ENCODE measurements at places on chromosomes 2 and 18.

DNA sequence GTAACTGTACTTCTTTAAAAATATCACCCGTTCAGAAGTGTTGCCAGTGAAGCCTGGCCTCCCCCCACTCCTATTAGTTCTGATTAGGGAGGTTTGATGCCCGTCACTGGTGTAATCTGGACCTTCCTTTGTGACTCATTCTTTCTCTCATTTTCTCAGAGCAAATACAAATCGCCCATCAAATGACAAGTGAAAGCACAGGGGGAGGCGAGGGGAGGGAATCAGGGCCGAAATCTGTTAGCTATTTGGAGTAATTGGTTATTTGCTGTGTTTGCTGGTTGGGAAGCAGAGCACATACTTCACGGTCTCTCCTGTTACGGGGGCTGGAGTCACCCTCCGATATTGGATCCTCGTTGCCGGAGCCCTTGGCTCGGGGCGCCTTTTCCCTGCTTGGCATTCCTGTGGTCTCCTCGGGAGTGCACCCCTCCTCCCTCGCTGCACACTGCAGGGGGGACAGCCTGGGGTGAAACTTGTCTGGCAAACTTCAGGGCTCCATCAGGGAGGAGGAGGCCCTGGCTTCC is 178.1 kb downstream of the DYSF start:
- no peak for DNase-seq

GRCh38 chr18:65146482-65147021 is 604.3 kb upstream of the CDH7 start:
- no peak for DNase-seq

DNA sequence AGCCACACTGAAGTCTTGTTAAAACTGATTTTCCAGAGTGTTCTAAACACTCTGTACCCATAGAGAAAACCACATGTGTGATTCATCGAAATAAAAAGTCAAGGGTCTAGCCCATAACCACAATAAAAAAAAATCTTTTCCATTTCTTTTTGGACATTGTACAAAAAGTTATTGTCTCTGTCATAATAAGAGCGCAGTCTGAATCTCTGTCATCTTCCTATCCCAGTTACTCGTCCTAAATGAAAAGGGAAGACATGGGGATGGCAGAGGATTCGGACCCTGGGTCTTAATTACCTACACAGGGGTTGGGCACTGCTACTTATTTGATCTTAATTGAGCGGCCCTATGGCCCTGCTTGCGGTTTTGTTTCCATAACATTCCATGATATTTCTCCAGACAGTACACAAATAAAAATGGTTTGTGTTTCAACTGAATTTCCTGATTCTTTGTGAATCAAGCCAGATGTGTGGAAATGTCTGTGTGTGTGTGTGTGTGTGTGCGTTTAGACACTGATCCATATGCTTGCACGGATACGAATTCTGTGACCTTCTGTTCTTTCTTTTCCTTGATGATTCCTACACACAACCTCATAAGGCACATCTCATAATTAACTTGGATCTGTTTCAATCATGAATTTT is 133.4 kb upstream of the SPATS2L start:
- DNase-seq, result no peak

- peak; percentile 15 for DNase-seq
Observed at GRCh38 chr2:218010140-218010983, 7.6 kb upstream of the TNS1 start.

- no peak for DNase-seq
Observed at GRCh38 chr2:8110716-8111115, 571.1 kb upstream of the ID2 start.

DNA sequence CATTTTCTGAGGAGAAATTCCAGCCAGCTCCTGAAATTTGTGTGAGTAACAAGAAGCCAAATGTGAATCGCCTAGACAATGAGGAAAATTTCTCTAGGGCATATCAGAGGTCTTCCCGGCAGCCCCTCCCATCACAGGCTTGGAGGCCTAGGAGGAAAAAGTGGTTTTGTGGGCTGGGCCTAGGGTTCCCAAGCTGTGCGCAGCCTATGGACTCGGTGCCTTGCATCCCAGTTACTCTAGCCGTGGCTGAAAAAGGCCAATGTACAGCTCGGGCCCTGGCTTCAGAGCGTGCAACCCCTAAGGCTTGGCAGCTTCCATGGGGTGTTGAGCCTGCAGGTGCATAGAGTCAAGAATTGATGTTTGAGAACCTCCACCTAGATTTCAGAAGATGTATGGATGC is 556.2 kb upstream of the DSEL start:
- DNase-seq, result no peak

- no peak for DNase-seq
Observed at GRCh38 chr18:45137087-45137419, 456.4 kb downstream of the SETBP1 start.

- DNase-seq, result no peak
Observed at GRCh38 chr2:198913394-198914152, 544.2 kb downstream of the SATB2 start.

- no peak for DNase-seq
Observed at GRCh38 chr2:11245322-11245721, 90.1 kb downstream of the SLC66A3 start.

GRCh38 chr2:26536371-26537068 is 58.6 kb upstream of the OTOF start:
- no peak for DNase-seq

- DNase-seq, result no peak
Observed at GRCh38 chr2:158204741-158205165, 103.1 kb downstream of the UPP2 start.

- no peak for DNase-seq
Observed at GRCh38 chr2:190301032-190301431, 18.6 kb downstream of the HIBCH start.

GRCh38 chr2:65613968-65614555 is 181.7 kb upstream of the SPRED2 start:
- no peak for DNase-seq

GRCh38 chr2:20604401-20604911 is 46.4 kb downstream of the HS1BP3 start:
- DNase-seq, result no peak

GRCh38 chr2:45993476-45993991 is 303.7 kb upstream of the EPAS1 start:
- peak; percentile 15 for DNase-seq

DNA sequence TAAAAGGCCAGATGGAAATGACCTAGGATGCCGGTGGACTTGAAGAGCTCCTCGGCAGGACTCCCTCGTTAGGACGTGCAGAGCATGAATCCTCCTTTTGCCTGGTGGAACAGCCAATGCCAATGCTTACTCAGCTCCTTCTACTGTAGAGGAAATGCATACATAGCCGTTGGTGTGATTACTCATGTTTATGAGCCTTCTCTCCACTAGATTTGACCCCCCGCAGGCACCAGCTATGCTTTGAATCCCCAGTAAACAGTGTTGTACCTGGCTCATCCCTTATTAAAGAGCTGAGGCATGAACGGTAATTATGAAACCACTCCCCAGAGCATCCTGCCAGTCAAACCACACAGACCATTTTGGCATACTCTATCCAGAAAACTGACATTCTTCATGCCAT is 172.8 kb downstream of the ANTXR1 start:
- DNase-seq, result no peak

DNA sequence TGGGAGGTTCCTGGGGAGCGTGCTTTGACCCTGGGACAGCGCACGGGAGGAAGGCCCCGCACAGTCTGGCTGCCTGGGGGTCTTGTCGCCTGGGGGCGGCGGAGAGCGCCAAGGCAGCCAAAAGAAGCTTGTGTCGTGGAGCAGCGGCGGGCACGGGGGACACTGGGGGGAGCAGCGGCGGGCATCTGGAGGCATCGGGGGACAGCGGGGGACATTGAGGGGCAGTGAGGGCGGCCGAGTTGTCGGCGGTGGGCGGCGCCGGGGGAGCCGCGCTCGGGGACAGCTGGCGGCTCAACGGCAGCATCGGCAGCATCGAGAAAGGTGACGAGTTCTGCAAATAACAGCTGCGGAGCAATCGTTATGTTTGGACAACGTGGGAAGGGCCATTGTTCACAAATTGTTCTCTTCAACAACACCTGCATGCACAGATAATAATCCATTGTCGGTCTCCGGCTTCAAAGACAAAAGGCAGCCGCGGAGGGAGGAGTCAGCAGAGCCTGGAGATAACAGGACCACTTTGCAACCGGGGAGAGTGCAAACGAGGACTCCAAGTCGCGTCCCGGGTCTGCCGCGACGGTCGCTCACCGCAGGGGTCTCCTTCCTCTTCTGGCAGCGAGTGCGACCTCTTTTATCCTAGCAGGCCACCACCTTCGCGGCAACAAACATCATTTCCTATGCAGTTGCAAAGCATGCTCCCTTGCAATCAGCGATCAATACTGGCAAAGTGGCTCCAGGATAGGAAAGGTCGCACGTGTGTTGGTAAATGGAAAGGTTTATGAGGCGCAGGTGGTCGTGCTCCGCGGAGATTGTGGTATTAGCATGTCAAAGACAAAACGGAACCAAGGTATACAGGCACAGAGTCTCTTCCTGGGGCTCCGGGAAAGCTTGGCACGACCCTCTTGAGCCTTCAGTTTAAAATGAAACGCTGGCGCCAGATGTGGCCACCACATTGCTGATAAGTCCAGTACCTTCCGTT is 132.3 kb upstream of the DLX2 start:
- DNase-seq, result peak; percentile 9

DNA sequence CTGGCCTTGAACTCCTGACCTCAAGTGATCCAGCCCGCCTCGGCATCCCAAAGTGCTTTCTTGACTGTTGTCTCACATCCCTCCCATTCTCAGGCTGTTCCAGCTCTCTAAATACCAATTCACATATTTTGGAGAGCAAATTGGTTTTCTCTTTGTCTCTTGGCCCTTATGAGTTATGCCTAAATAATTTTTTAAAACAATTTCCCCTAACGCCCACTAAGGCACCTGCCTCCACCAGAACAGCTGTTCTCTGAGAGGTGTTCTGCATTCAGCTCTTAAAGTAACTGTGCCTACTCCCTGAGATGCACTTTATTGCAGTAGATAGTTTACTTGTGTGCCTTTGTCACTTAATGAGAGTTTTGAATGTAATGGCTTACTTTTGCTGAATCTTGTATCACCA is 6.9 kb downstream of the CCDC195 start:
- no peak for DNase-seq

- no peak for DNase-seq
Observed at GRCh38 chr18:45241271-45241670, 374.0 kb upstream of the SLC14A2 start.

DNA sequence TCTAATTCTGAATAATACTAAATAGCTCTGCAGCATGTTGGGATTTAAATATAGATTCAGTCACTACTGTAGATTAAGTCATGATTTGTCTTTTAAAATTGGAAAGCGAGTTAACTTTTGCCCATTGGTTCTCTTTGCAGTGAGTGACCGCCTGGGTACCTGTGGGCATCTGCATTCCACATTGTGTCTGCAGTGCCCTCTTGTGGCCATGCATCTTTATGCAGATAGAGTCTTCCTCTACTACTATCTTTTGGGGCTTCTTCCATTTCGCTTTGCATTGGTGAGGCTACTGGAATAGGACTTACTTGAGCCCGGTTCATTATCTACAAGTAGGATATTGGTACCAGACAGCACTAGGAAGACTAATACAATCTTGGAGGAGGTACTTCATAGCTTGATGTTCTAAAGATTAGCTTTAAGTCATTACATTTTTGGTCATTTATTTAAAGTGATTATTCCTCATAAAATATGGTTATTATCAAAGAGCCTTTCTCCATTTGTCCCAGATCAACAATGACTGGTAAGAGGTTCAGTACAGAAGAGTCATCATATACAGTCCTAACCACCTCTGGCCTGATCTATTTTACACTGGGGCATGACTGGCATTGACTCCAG is 203.0 kb downstream of the SOCS6 start:
- DNase-seq, result peak; percentile 32

GRCh38 chr2:46241344-46241743 is 55.9 kb upstream of the EPAS1 start:
- DNase-seq, result no peak

GRCh38 chr2:124317628-124318027 is 292.5 kb downstream of the CNTNAP5 start:
- no peak for DNase-seq

DNA sequence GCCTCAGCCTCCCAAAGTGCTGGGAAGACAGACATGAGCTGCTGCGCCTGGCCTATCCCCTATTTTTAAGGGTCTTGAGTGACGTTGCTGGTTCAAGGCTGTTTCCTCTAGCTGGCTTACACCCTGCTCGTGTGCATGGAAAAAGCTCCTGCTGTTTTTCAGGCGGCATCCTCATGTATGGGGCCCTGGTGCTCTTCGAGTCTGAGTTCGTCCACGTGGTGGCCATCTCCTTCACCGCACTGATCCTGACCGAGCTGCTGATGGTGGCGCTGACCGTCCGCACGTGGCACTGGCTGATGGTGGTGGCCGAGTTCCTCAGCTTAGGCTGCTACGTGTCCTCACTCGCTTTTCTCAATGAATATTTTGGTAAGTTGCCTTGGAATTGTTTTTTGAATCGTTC is 22.0 kb upstream of the NFATC1 start:
- no peak for DNase-seq

DNA sequence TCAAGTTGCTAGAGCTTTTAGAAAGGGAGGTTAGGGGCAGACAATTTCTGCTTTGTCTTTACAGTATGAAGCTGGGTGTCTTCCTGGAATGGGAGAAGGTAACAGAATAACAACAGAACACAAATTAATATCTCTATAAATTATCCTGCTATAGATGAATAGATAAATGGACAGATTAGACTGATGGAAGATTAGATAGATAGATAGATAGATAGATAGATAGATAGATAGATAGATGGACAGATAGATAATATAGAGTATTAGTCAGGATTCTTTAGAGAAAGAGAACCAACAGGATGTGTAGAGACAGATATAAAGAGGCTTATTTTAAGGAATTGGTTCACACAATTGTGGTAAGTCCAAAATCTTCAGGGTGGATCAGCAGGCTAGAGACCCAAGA is 302.2 kb downstream of the BCL11A start:
- no peak for DNase-seq
